ENCODE measurements at places on chromosomes 4 and X. TPM values are rescaled to one million over a fixed set of nuclear protein-coding genes. Genes with fewer than 3 reads are reported as not detected.

SH3D19 gene
- total RNA-seq: not detected

ARHGEF38 gene
- total RNA-seq: not detected

ASB12 gene
- total RNA-seq: not detected

LDB2 gene
- not detected for total RNA-seq

HERC5 gene
- 26.9 TPM for total RNA-seq

GSPT2 gene
- 8.0 TPM for total RNA-seq

ARMCX1 gene
- total RNA-seq: 0.95 TPM

SLC6A14 gene
- total RNA-seq: not detected

MAGED4B gene
- total RNA-seq: 3.7 TPM

ENPEP gene
- total RNA-seq: 0.16 TPM
